ENCODE measurements at places on chromosomes 16 and 17.

DNA sequence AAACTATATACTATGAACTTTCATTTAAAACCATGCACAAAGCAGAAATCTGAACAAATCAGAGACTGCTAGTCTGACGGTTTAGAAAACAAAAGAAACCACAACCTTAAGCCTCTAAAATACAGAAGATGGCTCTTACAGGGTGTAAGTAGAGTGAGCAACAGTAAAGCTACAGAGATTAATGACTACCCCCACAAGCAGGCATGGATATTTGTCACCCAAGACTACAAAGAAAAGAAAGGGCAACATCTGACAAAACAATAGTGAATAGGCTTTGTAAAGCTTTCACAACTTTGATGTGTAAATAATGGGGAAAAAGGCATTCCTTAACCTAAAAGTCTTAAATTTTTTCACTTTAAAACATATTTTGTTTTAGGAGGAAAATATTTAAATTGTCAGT, 75.0 kb downstream of the SPAG9 start:
- DNase-seq: no peak

DNA sequence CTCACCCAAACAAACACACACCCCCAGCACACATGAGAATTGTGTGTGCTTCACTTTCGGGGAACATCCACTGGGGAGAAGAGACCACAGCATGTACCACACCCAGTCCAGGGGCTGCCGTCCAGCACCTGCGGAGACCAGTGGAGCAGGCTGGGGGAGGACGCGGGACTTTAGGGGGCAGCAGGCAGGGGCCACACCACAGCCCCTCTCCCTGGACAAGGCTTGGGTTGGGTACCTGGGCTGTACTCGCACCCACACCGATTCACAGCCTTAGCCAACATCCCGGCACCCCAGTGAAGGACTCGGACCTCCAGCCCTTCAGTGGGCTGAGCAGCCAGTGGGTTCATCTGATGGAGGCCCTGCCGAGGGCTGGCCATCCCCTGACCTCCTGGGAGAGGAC, 63.3 kb downstream of the RBFOX3 start:
- DNase-seq: no peak

DNA sequence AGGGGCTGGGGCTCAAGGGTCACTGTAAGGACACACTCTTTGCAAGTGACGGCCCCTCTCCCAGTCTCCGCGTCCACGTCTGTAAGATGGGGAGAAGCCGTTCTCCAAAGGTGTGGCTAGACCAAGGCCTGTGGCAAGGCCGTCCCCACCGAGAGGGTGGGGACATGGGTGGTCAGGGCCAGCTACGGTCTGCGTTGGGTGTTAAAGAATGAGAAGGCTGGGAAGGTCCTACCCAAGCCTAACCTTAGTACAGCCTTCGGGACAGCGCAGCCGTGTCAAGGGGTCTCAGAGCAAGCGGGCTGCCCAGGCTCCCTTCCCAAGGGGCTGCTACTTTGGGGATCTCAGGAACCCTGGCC, 1.9 kb downstream of the C1QTNF8 start:
- no peak for DNase-seq

DNA sequence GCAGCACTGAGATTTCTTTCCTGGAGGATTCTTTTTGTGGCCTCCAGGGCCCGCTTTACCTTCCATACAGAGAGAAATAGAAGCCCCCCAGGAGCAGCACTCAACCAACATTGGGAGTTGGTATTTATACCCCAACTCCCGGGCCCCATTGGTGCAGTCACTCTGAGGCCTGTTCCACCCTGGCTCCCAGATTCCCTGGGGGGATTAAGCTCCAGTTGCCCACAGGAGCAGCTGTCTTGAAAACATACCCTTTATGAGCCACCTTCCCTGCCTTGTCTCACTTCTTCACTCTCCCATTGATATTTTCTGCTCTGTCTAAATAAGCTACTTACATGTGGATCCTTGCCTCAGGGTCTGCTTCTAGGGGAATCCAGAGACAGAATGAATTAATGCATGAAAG, 167.8 kb downstream of the KATNIP start:
- no peak for DNase-seq

GRCh38 chr16:10514369-10515055, 65.9 kb downstream of the EMP2 start:
- no peak for DNase-seq

- DNase-seq: no peak
Observed at GRCh38 chr17:36913132-36913531, 24.1 kb upstream of the LHX1 start.

DNA sequence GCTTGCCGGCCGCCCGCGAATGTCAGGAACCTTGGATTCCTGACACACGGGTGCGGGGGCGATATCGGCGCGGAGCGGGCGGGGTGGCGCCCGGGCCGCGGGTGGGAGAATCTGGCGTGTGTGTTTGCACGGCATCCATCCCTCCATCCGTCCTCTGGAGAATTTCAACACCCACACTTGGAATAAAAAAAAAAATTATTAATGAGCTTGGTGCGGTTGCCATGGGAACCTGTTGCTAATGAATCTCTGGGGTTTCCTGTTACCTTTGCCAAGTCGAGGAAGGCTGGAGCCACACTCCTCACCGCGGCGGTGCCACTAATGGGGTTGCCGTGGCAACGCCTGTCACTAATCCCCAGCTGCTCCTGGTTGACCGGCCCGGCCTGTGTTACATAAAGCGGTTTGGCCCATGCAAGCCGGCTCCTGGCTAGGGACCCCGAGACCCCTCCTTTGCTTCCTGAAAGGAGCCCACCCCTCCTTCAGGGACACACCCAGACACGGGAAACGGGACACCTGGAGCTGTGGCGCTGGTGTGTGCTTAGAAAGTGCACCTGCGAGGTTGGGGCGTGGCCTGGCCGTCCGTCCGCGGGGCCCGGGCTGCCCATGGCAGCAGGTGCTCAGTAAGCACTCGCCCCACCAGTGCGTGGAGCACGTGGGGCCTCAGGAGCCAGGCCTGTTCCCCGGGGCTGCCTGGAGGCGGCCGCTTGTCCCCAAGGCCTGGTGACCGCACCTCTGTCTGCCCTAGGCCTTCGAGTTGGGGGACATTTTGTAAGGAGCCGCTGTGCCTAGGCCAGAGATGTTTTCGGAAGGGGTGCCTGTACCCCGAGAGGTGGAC, 14.6 kb downstream of the CACNA1H start:
- DNase-seq: no peak

DNA sequence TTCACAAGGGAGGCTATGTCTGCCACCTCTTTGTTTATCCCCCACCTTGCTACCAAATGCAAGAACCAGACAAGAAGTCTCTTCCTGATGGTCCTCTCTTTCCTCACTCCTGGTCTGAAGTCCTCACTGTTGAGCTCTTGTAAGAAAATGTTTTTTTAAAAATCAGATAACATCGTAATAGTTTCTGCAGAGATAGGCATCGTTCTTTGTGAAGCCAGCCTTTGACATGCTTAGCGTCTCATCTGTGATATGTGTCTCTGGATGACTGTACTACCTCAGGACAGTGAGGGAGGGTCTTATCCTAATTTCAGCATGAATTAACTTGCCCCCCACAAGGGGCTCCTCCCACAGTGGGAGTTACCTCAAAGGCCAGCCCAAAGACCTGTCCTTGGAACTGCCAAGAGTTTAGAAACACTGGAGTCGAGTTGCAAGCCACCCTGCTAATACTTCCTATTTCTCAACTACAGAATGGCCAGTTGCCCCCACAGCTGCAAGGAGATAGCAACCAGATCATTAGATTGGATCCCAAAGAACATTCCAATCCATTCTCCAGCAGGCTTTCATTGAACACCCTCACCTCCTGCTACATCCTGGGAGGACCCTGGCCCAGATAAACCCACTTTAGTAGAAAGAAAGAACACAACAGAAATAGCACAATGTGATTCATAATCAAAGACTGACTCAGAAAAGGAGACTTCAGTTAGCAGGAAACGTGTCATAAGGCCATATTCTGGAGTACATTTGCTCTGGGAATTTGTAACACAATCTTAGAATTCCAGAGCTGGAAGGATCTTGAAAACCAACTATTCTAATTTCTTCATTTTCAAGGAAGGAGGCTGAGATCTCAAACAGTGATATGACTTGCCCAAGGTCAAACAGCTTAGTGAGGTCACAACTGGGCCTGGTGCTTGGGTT, 151.0 kb downstream of the IRX3 start:
- DNase-seq: no peak

GRCh38 chr16:49860593-49860992, 4.7 kb upstream of the ZNF423 start:
- DNase-seq: no peak

GRCh38 chr17:19647697-19648474, 665 bp upstream of the ALDH3A2 start:
- DNase-seq: peak; percentile 26

- DNase-seq: no peak
Observed at GRCh38 chr17:17900615-17901520, 64.1 kb upstream of the SREBF1 start.

DNA sequence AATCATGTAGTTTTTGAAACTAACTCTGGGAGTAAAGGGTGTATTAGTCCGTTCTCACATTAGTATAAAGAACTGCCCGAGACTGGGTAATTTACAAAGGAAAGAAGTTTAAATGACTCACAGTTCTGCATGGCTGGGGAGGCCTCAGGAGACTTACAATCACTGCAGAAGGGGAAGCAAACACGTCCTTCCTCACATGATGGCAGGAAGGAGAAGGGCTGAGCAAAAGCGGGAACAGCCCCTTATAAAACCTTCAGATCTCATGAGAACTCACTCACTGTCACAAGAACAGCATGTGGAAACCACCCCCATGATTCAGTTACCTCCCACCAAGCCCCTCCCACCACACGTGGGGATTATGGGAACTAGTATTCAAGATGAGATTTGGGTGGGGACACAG, 256.5 kb upstream of the TNRC6C start:
- DNase-seq: no peak
